ENCODE measurements at places on chromosomes 5 and 9. TPM values are rescaled to one million over a fixed set of nuclear protein-coding genes. Genes with fewer than 3 reads are reported as not detected.
A peak's percentile ranks its signal among the peaks of the same experiment; 100 is the strongest.

- no peak for DNase-seq
These were observed 21.4 kb downstream of the GLRA1 start for GRCh38 chr5:151903243-151903653.

GRCh38 chr5:148599187-148599586, 55.1 kb downstream of the HTR4 start:
- no peak for DNase-seq

GRCh38 chr9:89078860-89079259, 87.6 kb downstream of the S1PR3 start:
- DNase-seq = no peak

DNA sequence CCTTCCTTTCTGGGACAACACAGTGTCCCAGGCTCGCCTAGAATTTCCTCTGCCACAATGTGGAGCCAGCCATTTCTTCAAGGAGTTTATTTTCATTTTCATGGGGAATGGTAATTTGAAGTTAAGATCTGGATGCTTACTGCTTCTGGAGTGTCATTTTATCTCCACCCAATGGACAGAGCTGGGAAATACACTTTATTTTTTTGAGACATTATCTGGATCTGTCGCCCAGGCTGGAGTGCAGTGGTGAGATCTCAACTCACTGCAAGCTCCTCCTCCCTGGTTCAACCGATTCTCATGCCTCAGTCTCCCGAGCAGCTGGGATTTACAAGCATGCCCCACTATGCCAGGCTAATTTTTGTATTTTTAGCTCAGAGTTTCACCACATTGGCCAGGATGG, 12.7 kb upstream of the THG1L start:
- DNase-seq = no peak

GRCh38 chr5:77390795-77391194, 101.3 kb downstream of the WDR41 start:
- DNase-seq = no peak

DNA sequence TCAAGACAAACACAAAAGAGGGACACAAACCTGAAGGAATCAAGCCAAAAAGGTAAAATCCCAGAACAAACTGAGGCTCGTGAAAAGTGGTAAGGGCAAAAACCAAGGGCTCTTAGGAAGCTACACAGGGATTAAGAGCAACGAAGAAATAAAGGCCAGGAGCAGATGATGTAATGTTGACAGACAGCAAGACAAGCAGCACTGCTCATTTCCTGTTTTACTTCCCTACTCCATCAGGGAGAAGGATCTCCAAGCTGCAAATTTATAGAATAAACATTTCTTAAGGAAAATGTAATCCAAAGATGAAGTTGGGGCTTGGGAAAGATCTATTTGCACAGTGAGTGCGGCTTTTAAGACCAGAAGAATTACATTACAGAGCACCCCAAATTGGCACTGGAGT, 182.3 kb upstream of the MAP1B start:
- no peak for DNase-seq

- no peak for DNase-seq
These were observed 10.1 kb downstream of the FBXL7 start for GRCh38 chr5:15510092-15510491.

DNA sequence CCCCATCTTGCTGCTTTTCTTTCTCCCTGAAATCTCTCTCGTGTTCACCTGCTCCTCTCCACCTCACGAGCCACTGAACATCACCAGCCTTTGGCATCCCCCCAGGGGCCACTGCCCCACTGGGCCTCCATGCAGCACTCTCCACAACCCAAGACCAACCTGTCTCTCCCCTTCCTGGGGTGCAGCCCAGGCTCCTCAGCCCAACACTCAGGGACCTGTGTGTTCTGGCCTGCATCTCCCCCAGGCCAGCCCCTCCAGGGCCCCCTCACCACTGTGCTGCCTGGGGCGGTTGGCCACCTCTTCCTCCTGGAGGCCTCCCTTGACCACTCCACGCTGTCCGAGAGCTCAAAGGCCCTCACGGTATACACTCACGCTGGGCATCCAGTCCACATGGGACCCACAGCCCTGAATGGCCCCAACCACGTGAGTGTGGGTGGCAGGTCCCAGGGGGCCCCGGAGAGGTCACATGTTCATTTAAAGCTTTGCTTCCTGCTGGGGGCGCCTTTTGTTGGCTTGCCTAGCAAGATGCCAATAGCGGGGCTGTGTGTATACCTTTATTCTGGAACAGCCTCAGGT, 453 bp upstream of the DOK3 start:
- no peak for DNase-seq

DNA sequence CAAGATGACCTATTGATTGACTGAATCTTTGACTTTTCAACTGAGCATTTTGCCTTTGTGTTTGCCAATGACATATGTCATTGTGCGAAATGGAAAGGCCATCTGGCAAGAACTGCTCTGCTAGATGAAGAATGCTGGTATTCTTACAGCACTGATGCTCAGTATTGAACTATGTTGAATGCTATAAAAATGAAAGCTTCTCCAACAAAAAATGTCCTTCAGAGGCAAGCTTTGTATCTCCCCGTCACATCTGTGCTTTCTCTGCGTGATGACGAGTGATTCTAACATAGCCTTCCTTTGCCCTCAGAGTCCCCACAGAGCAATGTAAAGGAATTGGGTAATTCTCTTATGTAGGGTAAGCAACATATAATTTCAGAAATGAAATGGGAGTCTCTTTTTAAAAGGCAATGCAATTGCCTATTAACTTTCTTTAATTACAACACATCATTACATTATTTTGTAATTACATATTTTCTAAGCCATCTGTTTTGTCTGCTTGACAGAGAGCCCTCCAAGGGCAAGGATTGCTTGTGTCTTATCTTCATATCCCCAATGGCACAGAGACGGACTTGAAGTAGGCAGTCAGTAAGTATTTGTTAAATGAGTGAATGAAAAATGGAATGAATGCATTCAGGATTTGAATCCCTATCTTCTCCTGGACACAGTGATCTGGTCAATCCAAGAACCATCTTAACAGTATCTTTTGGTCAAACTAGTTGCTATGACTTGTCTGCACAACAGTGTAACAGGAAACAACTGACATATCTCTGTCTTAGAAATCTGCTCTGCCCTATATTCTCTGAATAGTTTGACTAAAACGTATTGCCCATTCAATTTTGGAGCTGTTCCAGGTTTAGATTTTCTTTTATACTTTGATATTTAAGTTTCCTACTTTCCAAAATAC, 46.1 kb downstream of the ENC1 start:
- no peak for DNase-seq

DNA sequence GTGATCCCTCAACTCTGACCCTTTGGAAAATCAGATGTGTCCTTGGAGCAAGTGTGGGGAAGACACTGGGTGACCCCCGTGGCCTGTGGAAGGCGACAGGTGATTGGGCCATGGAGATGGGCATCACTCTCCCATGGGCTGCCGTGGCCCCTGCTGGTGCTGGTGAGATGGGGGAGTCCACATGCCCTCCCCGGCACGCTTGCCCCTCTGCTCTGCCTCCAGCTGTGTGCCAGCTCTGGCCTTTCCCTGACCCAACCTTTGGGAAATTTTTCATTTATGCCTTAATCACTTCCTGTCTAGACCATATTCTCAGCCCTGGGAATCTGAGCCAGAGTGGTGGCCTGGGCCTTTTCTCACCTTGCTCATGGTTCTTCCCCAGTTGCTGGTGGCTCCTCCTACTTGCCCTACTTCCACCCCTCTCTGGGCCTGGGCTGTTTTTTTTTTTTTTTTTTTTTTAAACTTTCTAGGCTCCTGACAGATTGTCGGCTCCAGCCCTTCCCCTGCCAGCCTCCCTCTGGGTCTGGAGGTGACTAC, 56.6 kb downstream of the RGS3 start:
- DNase-seq = no peak

DNA sequence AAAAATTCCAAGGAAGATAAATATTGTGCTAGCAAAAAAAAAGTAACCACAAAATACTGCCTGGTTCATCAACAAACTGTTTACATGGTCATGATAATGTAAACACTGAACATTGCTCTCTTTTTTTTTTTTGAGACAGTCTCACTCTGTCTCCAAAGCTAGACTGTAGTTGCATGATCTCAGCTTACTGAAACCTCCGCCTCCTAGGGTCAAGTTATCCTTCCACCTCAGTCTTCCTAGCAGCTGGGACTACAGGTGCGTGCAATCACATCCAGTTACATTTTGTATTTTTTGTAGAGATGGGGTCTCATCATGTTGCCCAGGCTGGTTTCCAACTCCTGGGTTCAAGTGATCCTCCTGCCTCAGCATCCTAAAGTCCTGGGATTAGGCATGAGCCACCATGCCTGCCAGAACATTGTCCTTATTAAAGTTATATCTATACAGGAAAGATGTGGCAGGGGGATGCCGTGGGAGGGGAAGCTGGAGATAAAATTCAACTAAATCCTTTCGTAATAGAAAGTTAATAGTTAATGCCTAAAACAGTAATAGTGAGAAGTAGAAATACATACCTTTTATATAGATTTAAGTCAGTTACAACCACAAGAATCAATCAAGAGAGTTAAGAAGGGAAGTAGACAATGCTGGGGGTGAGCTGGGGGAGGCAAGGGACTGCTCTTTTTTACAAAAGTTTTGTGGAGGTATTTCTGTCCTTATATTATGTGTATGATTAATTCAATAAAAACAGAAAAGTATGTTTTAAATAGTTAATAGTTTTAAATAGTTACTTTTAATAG, 52.3 kb downstream of the RGMB start:
- no peak for DNase-seq

GRCh38 chr9:29006628-29007027, 1433.3 kb upstream of the C9orf72 start:
- no peak for DNase-seq

DNA sequence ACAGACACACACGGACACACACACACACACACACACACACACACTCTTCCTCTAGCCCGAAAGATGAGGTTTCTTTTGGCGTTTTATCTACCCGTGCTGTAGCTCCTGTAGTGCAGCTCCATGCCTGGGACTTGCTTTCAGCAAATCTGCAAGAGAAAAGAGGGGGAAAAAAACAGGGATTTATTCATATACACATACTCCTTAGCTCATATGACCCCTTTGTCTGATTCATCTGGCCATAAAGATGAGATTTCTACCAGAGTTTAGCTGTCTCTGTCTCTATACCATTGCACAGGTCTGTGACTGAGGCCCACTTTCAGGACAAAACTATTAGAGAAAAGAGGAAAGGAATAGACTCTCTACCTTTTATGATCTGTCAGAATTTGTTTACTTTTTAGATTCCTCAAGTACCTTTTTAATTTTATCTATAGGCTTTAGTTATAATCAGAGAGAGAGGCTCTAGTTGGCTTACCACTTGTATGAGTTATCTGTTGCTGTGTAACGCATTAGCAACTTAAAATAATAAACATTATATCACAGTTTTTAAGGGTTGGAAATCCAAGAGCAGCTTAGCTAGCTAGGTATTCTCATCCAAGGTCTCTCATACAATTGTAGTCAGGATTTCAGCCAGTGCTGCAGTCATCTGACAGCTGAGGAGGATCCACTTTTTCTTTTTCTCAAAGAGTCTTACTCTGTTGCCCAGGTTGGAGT, 14.7 kb downstream of the SNX2 start:
- DNase-seq = no peak

DNA sequence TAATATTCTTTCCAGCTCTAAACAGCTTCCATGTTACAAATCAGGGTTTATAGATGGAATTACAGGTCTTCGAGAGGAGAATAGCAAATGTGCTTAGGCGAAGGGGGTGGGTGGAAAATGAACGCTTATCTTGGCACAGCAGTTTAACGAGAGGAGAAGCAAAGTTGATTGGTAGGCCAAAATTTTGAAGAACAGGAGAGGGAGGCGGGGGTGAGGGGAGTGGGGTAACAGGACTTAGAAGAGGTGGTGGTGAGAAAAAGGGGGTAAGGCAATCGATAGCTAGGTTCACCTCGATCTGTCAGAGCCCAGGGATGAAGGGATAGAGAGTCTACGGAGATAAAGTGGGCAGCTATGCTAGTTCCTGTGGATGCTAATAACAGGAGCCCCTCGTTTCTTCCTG, 764 bp downstream of the ANKRA2 start:
- DNase-seq = no peak

DNA sequence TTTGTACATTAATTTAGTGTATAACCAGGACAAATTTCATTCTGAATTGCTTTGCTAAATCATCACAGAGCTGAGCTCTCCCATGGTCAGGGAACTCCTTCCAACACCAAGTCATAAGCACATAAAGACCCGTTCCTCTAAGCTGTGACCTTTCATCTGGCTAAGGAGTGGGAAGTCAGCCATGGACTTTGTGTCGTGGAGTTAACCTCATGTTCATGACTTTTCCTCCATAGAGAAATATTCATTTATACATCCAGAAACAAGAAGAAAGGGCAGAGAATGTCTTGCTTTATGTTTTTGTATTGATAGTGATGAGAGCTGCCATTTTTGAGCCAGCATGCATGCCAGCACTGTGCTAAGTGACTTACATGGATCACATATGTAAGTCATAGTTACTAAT, 97.5 kb downstream of the INIP start:
- DNase-seq = no peak

DNA sequence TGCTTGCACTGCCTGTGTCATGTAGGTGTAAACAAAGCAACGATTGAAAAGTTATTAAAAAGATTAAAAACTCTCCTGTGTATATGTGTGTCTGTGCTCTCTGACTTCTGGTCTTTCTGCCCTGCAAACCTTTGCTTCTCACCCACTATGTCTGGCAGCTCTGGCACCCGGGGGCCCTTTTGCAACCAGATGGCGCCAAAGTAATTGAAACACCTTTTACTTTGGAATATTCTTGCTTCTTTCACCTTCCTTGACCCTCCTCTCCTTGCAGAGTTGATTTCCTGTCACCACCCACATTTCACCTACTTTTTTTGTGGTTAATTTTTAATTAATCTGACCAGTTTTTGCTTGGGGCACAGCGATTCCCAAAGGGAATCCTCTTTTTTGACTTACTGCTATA, 275.5 kb downstream of the ARHGEF28 start:
- no peak for DNase-seq

GRCh38 chr5:139863361-139863760, 67.8 kb downstream of the PSD2 start:
- peak; percentile 61 for DNase-seq

DNA sequence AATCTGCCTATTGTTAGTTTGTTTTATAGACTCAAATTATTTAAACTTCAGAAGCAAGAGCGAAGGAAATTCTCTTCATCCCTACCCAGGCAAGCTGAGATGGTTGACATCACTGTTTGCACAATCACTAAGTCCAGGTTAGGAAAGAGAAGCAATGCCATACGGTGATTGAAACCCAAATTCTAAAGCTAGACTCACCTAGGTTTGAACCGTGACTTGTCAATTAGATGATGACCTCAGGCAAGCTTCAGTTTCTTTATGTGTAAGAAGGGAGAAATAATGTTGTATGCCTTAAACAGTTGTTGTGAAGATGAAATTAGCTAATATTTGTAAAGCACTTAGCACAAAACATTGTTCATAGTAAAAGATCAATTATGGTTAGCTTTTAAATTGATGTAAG, 96.5 kb upstream of the ANKRD55 start:
- DNase-seq = no peak

Gene CD180
- 1.8 TPM for total RNA-seq

Gene ANKRD34B
- 0.67 TPM for total RNA-seq

Gene RGS7BP
- 1.8 TPM for total RNA-seq

Gene NDFIP1
- total RNA-seq = 183 TPM

Gene GPR151
- total RNA-seq = not detected

Gene PCDHGC5
- total RNA-seq = 1.8 TPM

Gene MBLAC2
- total RNA-seq = 5.2 TPM

Measured in upper lobe of left lung (tissue), 6 donors.